Stimulated activated CD4-positive, alpha-beta T cell treated with anti-CD3 and anti-CD28 coated beads, TNF-alpha, amount 100 ng/mL, for 24 hours (primary cell): ENCODE measurements at places on chromosomes 2 and 18.

GRCh38 chr2:174945601-174946260 is 59.5 kb downstream of the CHN1 start:
- no peak for DNase-seq

DNA sequence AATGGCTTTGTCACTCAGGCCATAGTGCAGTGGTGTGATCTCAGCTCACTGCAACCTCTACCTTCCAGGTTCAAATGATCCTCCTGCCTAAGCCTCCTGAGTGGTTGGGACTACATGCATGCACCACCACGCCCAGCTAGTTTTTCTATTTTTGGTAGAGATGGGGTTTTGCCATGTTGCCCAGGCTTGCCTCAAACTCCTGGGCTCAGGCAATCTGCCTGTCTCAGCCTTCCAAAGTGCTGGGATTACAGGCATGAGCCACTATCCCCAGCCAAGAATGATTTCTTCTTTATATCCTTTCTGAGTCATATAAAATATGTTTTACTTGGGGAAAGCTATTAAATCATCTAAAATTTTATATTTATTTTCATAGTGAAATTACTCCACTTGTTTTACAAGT is 61.3 kb downstream of the CYBRD1 start:
- no peak for DNase-seq

- DNase-seq, result no peak
These were observed 10.8 kb downstream of the PCBP1 start for GRCh38 chr2:70098032-70098431.

DNA sequence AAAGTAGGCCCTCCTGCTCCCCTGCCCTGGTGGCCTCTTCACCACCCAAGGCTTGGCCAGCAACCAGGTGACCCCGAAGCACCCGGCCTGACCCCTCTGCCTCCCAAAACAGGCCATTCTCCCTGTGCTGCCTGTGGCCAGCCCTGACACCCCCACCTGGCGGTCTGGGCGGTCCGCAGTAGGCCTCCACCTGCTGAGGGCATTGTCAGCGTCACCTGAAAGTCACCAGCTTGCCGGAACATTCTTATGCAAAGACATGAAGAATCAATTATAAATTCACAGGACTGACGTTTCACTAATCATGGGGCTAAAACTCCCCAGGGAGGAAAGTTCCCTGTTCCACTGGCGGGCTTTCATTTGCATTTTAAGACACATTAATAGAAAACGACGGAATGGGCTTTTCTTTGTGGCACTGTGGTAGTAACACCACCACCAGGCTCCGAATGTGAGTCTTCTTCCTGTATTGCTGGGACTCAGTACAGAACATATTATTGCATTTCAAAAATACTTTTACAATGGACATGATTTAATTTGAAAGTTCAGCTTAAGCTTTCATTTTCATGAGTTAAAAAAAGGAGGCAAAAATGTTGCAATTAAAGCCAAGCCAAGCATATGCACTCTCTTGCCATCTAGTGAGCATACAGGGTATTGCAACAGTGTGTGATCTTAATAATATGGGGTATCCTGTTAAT is 57.4 kb downstream of the ADI1 start:
- no peak for DNase-seq

DNA sequence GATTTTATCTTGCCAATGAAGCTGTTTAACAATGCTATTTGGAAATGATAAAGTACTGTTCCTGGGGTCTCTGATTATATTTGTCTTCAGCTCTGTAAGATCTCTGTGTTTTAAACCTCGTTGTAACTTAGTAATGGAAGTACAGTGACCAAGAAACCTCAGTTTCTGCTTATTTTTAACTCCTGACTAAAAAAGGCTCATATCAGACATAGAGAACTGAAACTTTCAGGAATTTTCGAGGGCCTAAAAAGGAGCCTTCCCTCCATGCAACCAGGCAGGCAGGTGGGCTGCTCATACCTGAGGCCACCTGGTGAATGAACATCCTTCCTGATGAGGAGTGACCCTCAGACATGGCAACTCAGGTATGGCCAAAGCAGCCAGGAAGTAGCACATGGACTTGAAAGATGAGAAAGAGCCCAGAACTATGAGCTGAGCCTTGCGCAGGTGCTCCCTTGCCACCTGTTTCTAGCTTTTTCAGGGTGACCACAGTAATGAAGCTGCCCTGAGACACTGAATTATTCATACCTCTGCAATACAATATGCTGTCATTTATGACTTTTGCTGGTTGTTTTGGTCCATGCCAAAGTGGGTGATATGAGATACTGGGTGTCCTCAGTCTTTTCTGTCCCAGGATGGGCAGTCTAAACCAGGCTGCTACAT is 23.9 kb downstream of the MYO3B start:
- no peak for DNase-seq

DNA sequence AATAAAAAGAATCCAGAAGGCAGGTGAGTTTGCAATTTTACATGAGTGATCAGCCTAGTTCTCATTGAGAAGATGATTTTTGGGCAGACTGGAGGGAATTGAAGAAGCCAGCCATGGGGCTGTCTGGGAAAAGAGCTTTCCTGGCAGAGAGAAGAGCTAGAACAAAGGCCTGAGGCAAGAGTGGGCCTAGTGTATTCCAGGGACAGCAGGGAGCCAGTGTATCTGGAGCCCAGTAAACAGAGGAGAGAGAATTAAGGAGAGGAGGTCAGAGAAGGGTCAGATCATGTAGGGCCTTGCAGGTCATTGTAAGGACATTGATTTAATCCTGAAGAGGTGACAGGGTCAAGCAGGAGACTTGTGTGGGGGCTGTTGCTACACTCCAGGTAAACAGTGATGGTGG is 195.8 kb downstream of the SATB2 start:
- DNase-seq, result no peak

DNA sequence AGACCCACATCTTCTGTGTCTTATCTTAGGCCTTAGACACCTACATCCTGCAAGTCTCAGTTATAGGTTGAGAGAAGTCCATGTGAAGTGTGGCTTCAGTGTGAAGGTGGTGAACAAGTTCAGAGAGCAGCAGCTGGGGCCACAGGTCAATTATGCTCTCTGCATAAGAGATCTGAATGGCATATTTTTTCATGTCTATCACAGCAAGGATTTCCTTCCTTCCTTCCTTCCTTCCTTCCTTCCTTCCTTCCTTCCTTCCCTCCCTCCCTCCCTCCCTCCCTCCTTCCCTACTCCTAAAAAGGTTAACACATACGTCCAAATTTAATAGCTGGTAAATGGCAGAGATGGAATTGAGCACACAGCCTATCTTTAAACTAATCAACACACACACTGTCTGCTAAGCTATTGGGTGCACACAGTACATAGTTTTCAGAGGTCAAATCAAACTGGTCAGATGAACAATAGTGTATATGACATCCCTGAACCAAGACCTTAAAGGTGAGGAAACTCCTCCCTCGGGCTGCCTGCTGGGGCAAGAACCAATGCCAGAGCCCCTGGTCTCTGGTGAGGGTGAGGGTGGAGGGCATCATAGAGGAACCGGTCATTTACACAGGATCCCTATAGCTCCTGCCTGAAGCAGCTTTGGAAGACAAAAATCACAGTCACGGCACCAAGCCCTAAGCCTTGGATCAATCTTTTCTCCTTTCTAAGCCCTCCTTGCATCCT is 240.9 kb downstream of the ICOS start:
- no peak for DNase-seq

GRCh38 chr2:170524828-170525565 is 190.1 kb upstream of the SP5 start:
- DNase-seq, result no peak

DNA sequence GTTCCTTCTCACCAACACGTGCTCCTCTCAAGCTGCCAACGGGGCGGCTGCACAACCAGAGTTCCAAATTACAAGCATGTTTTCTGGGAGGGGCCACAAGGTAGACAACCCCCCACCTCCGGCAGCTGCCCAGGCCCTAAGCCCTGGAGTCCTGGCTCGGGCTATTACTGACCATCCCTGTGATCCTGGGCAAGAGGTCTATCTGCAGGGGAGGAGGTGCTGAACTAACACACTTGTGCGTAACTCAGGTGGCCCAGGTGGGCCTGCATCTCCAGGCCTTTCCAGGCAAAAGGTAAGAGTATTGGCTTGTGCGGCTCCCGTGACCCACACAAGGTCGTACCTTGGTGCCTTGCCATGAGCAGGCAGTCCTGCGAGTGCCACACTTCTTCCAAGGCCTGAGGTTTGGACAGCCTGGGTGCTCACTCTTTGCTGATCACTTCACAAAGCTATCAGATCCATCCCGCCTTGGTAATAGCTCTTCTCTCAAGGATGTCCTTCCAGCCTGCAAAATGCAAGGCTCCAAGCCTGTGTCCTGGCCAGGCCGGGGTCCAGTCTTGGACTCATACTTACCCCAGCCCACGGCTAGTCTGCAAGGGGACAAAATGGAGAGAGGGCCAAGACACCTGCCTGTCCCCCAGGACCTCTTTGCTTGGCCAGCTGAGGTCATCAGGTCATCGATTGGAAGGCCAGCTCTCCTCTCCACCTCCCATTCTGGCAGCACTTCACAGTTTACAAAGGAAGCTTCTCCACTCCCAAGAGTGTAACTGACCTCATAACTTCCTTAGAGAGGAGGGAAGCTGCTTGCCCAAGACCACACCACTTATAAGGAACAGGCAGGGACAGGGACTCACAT is 33.9 kb downstream of the ADRA2B start:
- DNase-seq, result no peak

DNA sequence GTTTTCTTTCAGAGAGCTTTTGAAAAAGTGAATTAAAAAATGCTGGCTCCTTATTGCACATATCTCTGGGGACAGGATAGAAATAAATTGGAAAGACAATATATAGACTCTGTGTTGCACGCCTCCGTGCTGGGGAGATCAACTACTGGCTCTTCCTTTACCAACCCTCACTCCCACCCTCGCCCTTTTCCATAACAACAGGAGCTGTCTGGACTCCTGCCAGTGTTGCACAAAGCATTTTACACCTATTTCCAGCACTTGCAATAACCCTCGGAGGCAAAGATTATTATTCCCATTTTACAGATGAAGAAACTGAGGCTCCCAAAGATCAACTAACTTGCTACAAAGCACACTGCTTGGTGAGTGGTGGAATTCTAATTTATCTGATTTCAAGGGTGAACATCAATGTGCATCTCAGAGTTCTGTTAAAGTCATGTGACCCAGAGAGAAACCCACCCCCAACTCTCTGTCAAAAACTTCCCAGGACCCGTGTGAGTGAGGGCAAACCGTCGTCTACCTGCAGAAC is 4.2 kb downstream of the CREG2 start:
- no peak for DNase-seq

DNA sequence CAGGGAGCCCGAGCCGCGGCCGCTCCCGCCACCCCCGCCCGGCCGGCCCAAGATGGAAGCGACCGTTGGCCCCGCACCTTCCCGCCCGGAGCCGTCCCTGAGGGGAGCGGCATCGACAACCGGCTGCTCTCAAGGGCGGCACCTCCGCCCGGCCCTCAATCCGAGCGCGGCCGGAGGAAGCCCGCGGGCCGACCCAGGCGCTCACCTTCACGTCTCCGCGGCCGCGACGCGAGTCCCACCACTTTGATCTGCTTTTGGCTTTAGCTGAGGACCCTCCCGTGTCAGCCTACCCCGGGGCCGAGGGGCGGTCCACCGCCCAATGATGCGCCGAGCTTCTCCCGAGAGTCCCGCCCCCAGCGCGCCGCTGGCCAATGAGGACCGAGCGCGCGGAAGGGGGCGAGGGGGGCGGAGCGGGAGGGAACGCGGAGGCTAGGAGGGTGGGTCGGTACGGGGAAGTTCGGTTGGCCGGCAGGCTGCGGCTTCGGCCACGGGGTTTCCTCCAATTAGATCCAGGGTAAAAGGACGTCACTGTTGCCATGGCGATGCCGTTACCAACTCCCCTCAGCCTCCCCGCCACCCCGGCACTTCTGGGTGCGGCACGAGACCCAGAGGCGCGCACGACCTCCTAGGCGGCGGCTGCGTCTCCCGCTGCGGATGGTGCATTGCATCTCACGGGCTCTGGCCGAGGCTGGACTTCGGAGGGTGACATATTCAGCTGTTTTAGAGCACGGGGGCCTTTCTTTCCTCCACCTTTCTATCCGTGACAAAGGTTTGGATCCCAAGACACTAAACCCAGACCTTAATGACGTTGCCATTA is at the start of gene YWHAQ:
Gene YWHAQ, minus strand, starts transcription at position 262 of the 817 bp plus-strand sequence. CDS start 545 bp downstream, outside the sequence.
- peak; percentile 93 for DNase-seq

DNA sequence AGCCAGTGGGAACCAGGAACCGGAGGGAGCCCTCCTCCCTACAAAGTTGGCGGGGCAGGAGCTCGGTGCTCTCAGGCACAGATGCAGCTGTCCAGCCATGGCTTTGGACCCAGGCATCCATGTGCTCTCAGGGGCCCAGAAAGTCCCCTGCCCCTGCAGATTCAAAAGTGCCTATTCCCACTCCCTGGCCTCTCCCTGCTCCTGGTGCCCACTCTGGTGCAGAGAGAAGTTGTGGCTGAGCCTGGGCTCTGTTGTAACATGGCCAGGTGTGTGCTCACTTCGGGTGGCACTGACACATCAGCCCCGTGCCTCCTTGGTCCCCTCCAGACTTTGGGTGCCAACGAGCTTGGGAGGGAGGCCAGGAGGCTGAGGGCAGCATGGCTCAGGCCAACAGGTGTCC is 315.8 kb upstream of the KYNU start:
- no peak for DNase-seq

GRCh38 chr18:70322928-70323327 is 34.1 kb downstream of the SOCS6 start:
- no peak for DNase-seq

- DNase-seq, result no peak
These were observed 38.6 kb upstream of the SH3BP4 start for GRCh38 chr2:234913208-234913626.

DNA sequence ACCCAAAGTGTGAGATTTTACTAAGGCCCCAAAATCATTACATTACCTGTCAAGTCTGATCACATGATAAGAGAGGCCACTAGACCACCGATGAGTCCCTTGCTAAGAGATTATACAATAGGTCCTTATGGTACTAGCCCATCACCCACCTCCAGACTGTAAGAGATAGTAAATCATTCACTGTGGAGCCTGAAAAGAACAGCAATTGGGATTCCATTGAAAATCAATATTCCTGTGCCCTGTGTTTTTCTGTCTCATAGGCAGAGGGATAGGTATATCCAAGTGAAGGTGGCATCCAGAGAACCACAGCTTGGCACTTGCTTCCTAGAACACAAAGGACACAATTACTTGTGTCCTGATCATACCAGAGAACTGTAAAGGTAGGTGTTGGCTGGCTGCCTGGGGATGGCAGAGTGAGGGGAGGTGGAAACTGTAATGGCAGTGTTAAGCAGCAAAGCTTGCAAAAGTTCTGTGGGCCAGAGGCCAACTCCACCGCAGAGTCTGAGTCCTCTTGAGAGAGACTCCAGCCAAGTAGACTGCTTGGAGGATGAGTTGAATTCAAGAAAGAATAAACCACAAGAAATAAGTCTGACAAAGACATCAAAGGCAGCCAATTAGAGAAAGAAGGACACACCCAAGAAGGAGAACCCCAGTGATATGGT is 102.0 kb upstream of the PIEZO2 start:
- no peak for DNase-seq

DNA sequence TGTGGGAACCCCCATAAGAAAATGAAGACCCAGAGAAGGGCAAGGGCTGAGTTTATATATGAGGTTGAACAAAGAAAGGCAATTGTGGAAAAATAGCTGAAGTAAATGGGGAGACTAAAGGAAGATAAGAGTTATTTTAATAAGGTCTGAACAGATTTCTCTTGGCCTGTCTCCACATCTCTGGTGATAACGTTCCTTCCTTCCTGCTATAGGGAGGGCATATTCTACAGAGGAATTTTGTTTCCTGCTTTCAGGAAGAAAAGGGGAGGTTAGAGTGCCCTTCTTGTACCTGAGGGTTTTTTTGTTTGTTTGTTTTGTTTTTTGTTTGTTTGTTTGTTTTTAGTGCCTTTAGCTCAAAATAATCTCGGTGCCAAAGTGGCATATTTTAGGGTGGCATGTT is 31.6 kb downstream of the MOGAT1 start:
- no peak for DNase-seq
